ENCODE measurements at places on chromosomes 4 and X. TPM values are rescaled to one million over a fixed set of nuclear protein-coding genes. Genes with fewer than 3 reads are reported as not detected.

GRCh38 chrX:39477762-39478120, 620.0 kb downstream of the BCOR start:
- no peaks in the 10 kb centered on the region for H3K36me3 ChIP-seq
- peak; percentile 2 for DNase-seq
- peaks cover 7% of the 10 kb centered on the region for H3K27me3 ChIP-seq
- H3K4me3 ChIP-seq: no peak overlapping the region
- H3K4me1 ChIP-seq: no peaks in the 10 kb centered on the region

DNA sequence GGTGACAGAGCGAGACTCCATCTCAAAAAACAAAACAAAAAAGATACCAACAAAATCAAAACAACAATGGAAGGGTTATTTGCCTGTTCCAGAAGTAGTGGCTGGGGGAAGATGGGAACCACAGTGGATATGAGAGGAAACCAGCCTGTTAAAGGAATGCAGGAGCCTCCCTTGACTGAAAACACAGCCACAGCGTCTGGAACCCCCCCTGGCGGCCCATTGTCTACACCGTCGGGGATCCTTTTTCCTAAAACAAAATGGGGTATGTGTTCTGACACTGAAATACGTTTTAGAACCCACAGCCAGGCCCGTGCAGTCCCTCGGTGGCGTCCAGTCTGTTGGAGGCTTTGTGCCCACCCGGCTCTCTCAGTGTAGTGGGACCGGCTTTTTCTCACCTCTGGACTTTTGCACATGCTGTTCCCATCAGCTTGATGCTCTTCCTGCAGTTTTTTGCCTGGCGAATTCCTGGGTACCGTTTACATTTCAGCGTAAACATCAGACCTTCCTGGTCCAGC, 19.6 kb downstream of the PIGG start:
- DNase-seq: no peak
- H3K27ac ChIP-seq: no peak overlapping the region
- peaks cover 2% of the 10 kb centered on the region for H3K27me3 ChIP-seq
- peaks cover 3% of the 10 kb centered on the region for H3K4me1 ChIP-seq

GRCh38 chr4:8696369-8697127, 104.0 kb downstream of the CPZ start:
- no peak for DNase-seq
- no peaks in the 10 kb centered on the region for H3K36me3 ChIP-seq
- H3K4me1 ChIP-seq: no peaks in the 10 kb centered on the region
- H3K27ac ChIP-seq: no peak overlapping the region

GRCh38 chr4:970046-970745, 3.2 kb downstream of the DGKQ start:
- peaks cover 20% of the 10 kb centered on the region for H3K27me3 ChIP-seq
- H3K4me1 ChIP-seq: no peaks in the 10 kb centered on the region
- H3K4me3 ChIP-seq: peak overlapping the region; percentile 47
- peaks cover 3% of the 10 kb centered on the region for H3K36me3 ChIP-seq

GRCh38 chrX:52265713-52266112, 81.0 kb downstream of the MAGED4 start:
- H3K27ac ChIP-seq: no peak overlapping the region
- H3K27me3 ChIP-seq: peaks cover 2% of the 10 kb centered on the region
- no peaks in the 10 kb centered on the region for H3K36me3 ChIP-seq
- no peak for DNase-seq

- DNase-seq: no peak
- no peaks in the 10 kb centered on the region for H3K27me3 ChIP-seq
- H3K4me3 ChIP-seq: no peak overlapping the region
- H3K4me1 ChIP-seq: no peaks in the 10 kb centered on the region
These were observed 7.3 kb upstream of the DHRSX start for GRCh38 chrX:2507904-2508627.

DNA sequence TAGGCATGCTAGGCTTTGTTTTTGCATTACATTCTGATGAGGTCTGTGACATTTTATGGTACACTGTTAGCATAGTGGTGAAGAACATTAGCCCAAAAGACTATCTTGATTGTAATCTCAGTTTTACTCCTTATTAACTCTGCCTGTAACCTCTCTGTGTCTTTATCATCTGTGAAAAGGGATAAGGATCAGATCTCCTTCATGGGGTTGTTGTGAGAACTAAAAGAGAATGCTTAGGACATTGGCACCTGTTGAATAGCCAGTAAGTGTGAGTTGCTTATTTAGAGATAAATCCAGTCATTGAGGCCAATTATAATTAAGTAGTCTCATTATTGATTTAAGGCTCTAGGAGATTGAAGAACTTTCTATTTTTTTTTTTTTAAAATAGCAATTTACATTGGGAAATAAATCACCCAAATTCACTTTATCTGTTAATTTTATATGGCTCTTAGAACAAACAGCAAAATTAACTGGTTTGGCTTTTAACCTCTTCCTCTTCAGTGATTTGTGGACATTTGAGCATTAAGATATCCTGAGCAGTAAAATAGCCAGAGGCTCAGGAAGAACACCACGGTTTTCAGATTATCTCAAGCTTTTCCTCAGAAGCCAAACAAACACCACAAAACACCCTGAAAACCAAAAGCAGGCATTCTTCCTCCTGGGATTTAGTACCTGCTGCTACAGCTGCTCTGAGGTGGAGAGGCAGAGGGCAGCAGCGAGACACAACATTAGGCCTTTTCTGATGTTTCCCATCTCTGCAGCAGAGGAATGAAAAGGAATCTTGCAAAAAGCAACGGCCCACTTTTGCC, 192.9 kb downstream of the ARHGAP10 start:
- no peaks in the 10 kb centered on the region for H3K36me3 ChIP-seq
- no peak overlapping the region for H3K27ac ChIP-seq
- no peaks in the 10 kb centered on the region for H3K4me1 ChIP-seq
- H3K27me3 ChIP-seq: peaks cover 1% of the 10 kb centered on the region

GRCh38 chrX:13732246-13733067, 2.0 kb downstream of the TRAPPC2 start:
- peaks cover 3% of the 10 kb centered on the region for H3K36me3 ChIP-seq
- DNase-seq: no peak
- peaks cover 2% of the 10 kb centered on the region for H3K27me3 ChIP-seq
- peak overlapping the region; percentile 14 for H3K27ac ChIP-seq
- H3K4me3 ChIP-seq: peak overlapping the region; percentile 91

- H3K4me1 ChIP-seq: peaks cover 4% of the 10 kb centered on the region
- DNase-seq: no peak
- no peaks in the 10 kb centered on the region for H3K36me3 ChIP-seq
- no peak overlapping the region for H3K4me3 ChIP-seq
These were observed 45.9 kb downstream of the TEC start for GRCh38 chr4:48223633-48224295.

- no peak overlapping the region for H3K27ac ChIP-seq
- H3K27me3 ChIP-seq: peaks cover 3% of the 10 kb centered on the region
- no peaks in the 10 kb centered on the region for H3K4me1 ChIP-seq
- no peak overlapping the region for H3K4me3 ChIP-seq
- peaks cover 3% of the 10 kb centered on the region for H3K36me3 ChIP-seq
These were observed 14.3 kb upstream of the TDO2 start for GRCh38 chr4:155889031-155889793.

DNA sequence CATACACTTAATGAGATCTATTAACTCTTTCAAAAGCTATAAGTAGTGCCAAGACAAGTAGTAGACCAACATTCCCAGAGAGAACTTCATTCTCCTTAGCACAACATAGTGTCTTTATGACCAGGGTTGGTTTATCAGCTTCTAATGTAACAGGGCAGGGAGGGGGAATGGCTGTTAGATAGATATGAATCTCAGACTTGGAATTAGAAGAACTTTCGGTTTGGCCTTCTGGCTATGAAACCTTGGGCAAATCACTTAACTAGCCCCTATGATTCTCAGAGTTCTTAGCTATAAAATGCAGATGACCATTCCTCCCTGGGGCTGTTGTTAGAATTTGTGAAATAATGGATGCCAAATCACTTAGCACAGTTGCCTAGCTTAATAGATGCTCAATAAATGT, 132.2 kb downstream of the SLC10A7 start:
- H3K27ac ChIP-seq: no peak overlapping the region
- no peaks in the 10 kb centered on the region for H3K4me1 ChIP-seq
- no peaks in the 10 kb centered on the region for H3K36me3 ChIP-seq
- no peak overlapping the region for H3K4me3 ChIP-seq

- no peak for DNase-seq
- peaks cover 8% of the 10 kb centered on the region for H3K27me3 ChIP-seq
- H3K27ac ChIP-seq: no peak overlapping the region
- peaks cover 17% of the 10 kb centered on the region for H3K4me1 ChIP-seq
These were observed 4.9 kb downstream of the FRAS1 start for GRCh38 chr4:78061939-78062570.

DNA sequence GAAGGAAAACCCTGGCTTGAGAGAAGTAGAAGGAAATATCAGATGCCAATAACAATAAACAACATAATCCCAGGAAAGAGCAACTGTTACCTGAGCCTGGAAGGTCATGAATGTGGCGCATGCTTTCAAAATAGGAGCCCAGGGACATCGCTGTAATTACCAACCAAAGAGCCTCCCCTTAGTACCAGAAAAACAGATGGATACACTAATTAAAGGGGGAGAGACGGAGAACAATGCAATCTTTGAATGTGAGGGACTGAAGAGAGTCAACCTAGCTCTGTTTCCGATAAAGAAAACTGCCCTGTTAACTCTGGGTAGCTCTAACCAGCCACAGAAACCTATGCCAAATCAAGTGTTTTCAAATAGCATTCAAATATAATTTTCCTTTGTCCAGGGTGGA, 161.4 kb downstream of the ENOX2 start:
- no peak overlapping the region for H3K4me3 ChIP-seq
- H3K27ac ChIP-seq: no peak overlapping the region
- DNase-seq: no peak
- no peaks in the 10 kb centered on the region for H3K27me3 ChIP-seq
- peaks cover 7% of the 10 kb centered on the region for H3K4me1 ChIP-seq
- no peaks in the 10 kb centered on the region for H3K36me3 ChIP-seq

- no peak for DNase-seq
- H3K36me3 ChIP-seq: peaks cover 9% of the 10 kb centered on the region
- H3K4me3 ChIP-seq: no peak overlapping the region
- H3K27me3 ChIP-seq: no peaks in the 10 kb centered on the region
These were observed 74.1 kb downstream of the ZAR1 start for GRCh38 chr4:48564151-48564550.

DNA sequence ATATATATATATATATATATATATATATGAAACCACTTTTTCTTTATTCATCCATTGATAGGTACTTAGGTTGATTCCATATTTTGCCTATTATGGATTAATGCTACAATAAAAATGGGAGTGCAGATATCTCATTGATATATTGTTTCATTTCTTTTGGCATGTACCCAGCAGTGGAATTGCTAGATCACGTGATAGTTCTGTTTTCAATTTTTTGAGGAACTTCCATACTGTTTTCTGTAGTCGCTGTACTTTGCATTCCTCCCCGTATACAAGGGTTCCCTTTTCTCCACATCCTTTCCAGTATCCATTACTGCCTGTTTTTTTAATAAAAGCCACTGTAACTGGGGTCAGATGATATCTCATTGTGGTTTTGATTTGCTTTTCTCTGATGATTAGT, 124.6 kb downstream of the GABRB1 start:
- DNase-seq: no peak
- H3K4me1 ChIP-seq: no peaks in the 10 kb centered on the region
- no peaks in the 10 kb centered on the region for H3K27me3 ChIP-seq
- no peak overlapping the region for H3K4me3 ChIP-seq

DNA sequence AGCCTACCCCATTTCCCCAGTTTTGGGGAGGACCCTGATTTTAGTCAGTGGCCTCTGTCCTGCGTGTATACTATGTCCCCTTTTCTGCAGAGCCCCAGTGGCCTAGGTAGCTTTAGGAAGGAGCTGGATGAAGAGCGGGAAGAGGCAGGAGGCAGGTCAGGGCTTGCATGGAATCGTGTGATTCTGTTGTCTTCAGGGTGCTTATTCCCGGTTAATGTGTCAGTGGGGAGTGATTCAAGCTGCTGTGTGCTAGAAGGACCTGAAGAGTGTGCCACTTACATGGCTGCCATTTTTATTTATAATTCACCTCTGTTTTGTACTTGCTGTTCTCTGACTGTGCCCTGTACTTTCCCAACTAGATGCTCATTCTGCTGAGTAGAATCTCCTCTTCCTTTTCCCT, 127.3 kb upstream of the AMOT start:
- H3K36me3 ChIP-seq: no peaks in the 10 kb centered on the region
- no peak overlapping the region for H3K27ac ChIP-seq
- no peaks in the 10 kb centered on the region for H3K27me3 ChIP-seq
- DNase-seq: no peak
- no peak overlapping the region for H3K4me3 ChIP-seq
- H3K4me1 ChIP-seq: no peaks in the 10 kb centered on the region

GRCh38 chrX:31547816-31548215, 476.0 kb upstream of the FTHL17 start:
- no peaks in the 10 kb centered on the region for H3K36me3 ChIP-seq
- no peak overlapping the region for H3K4me3 ChIP-seq
- no peak for DNase-seq
- H3K27ac ChIP-seq: no peak overlapping the region
- no peaks in the 10 kb centered on the region for H3K4me1 ChIP-seq

GRCh38 chr4:112094330-112094729, 50.9 kb upstream of the FAM241A start:
- H3K4me1 ChIP-seq: no peaks in the 10 kb centered on the region
- no peaks in the 10 kb centered on the region for H3K27me3 ChIP-seq
- H3K27ac ChIP-seq: no peak overlapping the region

DNA sequence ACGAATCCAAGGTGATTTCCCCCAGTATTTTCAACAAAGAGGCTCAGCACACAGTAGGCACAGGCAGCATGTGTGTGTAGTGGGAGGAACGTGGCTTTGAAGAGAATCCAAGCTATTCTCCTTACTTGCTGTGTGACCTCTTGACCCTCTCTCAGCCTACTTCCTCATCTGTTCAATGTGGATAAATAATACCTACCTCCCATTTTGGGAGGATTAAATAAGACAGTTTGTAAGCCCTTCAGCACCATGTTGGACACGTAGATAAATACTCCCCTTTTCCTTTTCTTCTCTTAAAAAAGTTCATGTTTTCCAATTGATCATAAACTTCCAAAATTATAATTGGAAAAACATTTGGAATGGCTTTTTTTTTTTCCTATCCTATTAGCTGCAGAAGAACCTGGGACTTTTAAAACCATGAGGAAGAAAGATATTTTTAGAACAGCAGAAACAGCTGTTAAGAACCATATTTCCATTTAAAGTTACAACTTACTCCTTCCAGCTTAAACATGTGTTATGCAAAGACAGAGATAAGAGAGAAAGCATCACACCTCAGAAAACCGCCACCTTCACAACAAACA, 56.1 kb upstream of the TMEM131L start:
- no peaks in the 10 kb centered on the region for H3K27me3 ChIP-seq
- H3K4me1 ChIP-seq: peaks cover 19% of the 10 kb centered on the region
- H3K4me3 ChIP-seq: no peak overlapping the region
- H3K36me3 ChIP-seq: peaks cover 9% of the 10 kb centered on the region
- no peak for DNase-seq
- H3K27ac ChIP-seq: no peak overlapping the region

GRCh38 chrX:100870527-100870926, 3.6 kb downstream of the NOX1 start:
- H3K36me3 ChIP-seq: no peaks in the 10 kb centered on the region
- H3K4me3 ChIP-seq: no peak overlapping the region
- DNase-seq: no peak
- peaks cover 15% of the 10 kb centered on the region for H3K4me1 ChIP-seq
- peak overlapping the region; percentile 93 for H3K27ac ChIP-seq

- H3K36me3 ChIP-seq: no peaks in the 10 kb centered on the region
- no peaks in the 10 kb centered on the region for H3K27me3 ChIP-seq
- DNase-seq: no peak
These were observed 562.8 kb upstream of the POU3F4 start for GRCh38 chrX:82945332-82945731.

The JAKMIP1 gene
- total RNA-seq: not detected

The CHST7 gene
- 54.6 TPM for total RNA-seq

The UCP1 gene
- total RNA-seq: 19.5 TPM

The NALF2 gene
- 0.74 TPM for total RNA-seq

The EGF gene
- total RNA-seq: 15.0 TPM

The DCAF4L1 gene
- 0.44 TPM for total RNA-seq

The AFM gene
- 0.64 TPM for total RNA-seq

The PCDH18 gene
- total RNA-seq: 14.8 TPM

The CRMP1 gene
- total RNA-seq: 71.2 TPM

The ITM2A gene
- 97.7 TPM for total RNA-seq

The FAM114A1 gene
- total RNA-seq: 27.0 TPM

The HTT-AS gene
- not detected for total RNA-seq

All from endothelial cell (in vitro differentiated cells).